ENCODE measurements at places on chromosomes 11 and 22.

DNA sequence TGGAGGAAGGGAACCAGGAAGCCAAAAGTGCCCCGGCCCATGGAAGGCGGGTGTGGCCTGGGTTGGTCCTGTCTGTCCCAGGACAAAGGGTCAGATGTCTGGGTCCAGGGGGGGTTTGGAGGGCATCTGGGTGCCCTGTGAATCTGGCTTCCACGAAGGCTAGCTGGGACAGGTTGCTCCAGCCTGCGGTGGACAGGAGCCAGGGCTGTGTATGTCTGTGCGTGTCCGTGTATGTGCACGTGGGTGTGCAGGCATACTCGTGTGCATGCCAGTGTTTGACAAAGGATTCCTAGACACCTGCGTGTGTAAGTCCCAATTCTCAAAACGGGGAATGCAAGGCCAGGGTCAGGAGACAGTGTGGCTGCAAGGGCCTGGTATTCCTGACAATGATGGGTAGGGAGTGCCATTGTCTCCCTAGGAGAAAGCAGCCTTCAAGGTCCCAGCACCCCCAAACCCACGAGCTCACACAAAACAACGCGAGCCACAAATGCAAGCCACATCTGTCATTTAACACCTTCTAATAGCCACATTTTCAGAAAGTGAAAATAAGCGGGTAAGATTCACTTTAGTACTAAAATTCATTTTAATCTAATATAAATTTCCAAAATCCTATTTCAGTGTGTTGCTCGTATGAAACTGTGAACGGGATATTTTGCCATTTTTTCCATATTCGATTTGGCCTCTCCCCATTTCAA, 78.4 kb upstream of the WNT7B start:
- DNase-seq, result no peak

DNA sequence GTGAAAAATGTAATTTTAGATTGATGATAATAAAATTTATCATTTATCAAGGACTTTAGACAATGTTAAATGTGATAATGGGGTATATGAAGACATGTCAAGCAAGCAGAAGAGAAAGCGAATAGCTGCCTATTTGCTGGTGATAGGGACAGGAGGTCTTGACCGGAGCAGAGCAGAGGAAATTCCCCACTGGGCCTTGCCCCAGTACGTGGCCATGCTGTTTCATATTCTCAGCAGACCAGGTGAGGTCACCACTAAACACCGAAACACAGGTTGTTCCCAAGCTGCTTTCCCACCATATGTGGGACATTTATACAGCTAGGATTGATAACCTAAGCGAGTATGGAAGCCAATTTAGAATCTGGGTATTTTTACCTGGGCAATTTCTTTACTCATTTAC, 1629.6 kb downstream of the FAM181B start:
- no peak for DNase-seq

- DNase-seq, result no peak
Observed at GRCh38 chr11:111910676-111911562, 651 bp downstream of the CRYAB start.

DNA sequence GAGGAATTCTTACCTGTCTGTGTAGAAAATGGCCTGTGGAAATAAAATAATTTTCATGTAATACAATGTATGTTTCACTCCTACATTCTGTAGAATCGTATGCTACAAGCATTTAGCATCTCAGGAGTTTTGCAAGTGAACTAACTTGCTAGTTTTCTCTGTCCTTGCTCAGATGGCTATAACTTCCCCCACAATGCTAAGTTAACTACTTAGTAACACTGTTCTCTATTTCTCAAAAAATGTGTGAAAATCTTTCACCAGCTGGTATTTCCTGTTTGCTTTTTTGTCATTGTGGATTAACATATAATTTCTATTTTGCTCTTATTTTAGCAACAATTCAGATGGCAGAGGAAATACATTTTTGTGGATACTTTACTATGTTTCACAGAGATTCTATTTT, 4.4 kb downstream of the OR4S2 start:
- DNase-seq, result no peak

GRCh38 chr22:17046566-17047348, 38.0 kb upstream of the IL17RA start:
- no peak for DNase-seq

- DNase-seq, result no peak
Observed at GRCh38 chr22:38285018-38285417, 12.2 kb upstream of the TMEM184B start.

GRCh38 chr11:58622344-58622743, at the start of gene CNTF:
Gene CNTF (plus strand): TSS chr11:58622665. CDS start chr11:58622753, 88 bp downstream.
- no peak for DNase-seq

GRCh38 chr11:64229744-64230170, 591 bp upstream of the DNAJC4 start:
- no peak for DNase-seq

DNA sequence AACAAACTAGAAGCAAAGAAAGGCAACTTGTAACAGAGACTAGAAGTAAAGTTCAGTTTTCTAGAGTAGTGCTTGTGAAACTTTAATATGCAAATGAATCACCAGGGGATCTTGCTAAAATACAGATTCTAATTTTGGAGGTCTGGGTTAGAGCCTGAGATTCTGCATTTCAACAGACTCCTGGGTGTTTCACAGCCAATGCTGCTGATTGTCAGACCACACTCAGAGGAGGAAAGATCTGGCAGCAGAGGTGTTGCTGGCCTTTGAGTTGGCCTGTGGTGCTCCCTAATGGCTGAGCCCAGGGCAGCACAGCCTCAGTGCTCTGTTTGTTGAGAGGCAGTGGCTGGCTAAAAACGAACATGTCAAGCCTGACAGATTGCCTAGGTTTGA, 5.4 kb downstream of the CRY2 start:
- peak; percentile 41 for DNase-seq

DNA sequence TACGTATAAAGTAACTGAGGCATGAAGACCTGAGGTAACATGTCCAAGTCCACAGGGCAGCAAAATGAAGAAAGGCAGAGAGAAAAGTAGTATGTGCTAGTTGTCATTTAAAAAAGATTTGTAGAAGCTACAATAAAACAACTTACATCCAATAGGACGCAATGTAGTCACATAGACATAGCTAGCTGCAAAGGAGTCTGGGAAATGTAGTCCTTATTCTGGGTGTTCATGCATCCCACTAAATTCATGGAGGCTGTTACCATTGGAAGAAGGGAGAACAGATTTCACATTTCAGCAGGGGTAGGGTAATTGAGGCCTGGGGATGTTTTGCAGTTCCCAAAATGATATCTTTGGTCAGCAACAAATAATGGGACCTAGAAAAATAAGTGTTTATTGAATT, 571.4 kb downstream of the MIAT start:
- no peak for DNase-seq

DNA sequence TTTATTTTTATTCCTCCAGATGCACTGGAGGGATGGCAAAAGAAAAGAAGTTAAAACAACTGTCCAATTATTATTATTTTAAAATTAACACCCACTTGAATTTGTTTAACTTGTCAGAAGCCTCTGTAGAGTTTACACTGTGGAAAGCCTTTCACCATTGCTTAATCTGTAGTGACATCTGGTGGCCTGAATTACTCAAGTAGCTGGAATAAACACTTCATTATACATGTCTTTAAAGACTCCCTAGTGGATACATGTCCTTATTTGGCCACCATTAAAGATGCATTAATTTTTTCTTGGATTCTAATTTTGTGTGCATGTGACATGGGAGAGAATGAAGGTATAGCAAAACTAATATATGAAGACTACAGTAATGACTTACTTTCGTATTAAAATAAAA, 1496.5 kb downstream of the FAM181B start:
- DNase-seq, result no peak

DNA sequence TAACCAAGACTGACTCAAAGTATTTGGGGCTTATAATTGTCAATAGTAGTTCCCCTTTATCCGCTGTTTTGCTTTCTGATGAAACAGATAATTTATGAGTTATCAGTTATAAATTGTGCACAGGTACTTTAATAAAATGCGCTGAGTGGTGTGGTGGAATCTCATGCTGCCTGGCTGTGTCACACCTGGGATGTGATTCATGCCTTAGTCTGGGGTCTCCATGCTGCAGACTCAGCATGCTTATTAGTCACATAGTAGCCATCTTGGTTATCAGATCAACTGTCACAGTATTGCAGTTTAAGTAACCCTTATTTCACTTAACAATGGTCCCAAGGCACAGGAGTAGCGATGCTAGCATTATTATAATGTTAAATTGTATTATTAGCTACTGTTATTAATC, 995.2 kb downstream of the NTM start:
- DNase-seq, result no peak

- DNase-seq, result no peak
Observed at GRCh38 chr11:78782725-78783124, 208.1 kb upstream of the NARS2 start.

- no peak for DNase-seq
Observed at GRCh38 chr11:118935376-118935775, 9.7 kb upstream of the BCL9L start.

DNA sequence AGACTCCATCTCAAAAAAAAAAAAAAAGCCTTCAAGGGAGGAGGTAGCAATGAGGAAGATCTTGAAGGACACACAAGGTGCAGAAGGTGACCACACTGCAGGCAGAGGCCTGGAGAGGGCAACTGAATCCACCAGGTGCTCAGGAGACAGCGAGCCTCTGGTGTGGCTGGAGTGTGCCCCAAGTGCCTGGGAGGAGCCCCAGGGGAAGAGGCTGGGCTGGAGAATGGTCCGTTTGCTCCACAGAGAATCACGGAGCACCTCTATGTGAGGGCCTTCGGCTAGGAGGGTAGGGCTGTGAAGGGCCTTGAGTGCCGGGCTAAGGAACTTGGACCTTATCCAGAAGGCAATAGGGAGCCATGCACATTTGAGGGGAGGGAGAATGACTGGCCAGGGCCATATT, 50.3 kb downstream of the ARRB1 start:
- DNase-seq, result no peak

DNA sequence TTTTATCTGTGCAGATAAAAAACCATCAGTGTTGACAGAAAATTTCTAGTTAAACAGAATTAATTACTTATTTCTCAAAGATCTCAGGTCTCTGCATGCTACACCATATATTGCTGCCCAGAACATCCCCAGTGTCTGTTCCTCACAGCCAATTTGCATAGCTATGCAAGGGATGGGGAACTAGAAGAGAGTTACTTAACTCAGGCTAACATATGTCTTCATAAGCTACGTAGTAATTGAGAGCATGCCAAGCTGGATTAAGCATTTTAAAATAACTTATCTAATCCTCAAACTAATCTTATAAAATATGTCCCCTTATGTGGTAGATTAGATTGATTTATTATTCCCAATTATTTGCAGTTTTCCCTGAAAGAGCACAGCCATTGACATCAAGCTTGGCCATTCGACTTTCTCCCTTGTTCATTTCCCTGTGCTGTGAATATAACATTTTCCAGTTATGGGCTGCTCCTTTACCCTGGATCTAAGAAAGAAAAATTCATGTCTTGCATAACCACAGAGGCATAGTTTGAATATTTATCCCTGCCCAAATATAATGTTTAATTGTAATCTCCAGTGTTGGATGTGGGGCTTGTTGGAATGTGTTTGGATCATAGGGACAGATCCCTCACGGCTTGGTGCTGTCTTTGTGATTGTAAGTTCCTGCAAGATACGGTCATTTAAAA, 69.1 kb downstream of the C11orf87 start:
- no peak for DNase-seq

- no peak for DNase-seq
Observed at GRCh38 chr11:19650467-19650866, 62.2 kb upstream of the NAV2 start.

DNA sequence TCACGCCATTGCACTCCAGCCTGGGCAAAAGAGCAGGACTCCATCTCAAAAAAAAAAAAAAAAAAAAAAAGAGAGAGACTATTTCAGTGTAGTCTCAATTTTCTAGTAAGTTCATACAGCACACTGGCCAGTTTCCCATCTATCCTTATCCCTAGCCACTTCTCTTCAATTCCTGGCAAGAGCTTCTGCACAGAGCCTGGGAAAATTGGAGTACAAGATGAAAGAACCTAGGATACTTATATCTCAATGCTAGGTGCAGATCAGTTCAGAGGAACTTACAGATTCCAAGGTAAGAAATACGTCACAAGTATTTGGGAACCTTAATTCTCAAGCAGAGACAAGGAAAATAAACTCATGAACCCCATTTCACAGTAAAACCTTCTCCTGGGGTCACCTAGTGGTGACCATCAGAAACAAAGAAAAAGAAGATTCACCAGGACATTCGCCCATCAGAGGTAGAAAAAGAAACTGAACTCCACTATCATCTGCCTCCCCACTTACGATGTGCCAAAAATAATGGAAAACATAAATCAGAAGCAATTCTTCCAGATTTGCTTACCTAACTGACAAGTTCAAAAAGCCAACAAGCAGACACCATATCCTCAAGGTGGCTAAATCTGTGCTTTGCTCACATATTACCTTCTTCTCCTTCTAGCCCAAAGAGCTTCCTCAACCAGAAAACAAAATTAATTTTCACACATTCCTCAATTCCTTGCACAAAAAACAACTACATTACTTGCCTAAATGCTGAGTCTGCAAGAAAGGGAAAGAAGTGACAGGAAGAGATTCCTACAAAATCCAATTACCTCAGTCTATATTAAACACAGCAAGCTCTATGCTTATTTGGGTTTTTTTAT, 4.9 kb downstream of the DENND5A start:
- no peak for DNase-seq

GRCh38 chr11:111450480-111451320, 61.5 kb downstream of the BTG4 start:
- peak; percentile 81 for DNase-seq

DNA sequence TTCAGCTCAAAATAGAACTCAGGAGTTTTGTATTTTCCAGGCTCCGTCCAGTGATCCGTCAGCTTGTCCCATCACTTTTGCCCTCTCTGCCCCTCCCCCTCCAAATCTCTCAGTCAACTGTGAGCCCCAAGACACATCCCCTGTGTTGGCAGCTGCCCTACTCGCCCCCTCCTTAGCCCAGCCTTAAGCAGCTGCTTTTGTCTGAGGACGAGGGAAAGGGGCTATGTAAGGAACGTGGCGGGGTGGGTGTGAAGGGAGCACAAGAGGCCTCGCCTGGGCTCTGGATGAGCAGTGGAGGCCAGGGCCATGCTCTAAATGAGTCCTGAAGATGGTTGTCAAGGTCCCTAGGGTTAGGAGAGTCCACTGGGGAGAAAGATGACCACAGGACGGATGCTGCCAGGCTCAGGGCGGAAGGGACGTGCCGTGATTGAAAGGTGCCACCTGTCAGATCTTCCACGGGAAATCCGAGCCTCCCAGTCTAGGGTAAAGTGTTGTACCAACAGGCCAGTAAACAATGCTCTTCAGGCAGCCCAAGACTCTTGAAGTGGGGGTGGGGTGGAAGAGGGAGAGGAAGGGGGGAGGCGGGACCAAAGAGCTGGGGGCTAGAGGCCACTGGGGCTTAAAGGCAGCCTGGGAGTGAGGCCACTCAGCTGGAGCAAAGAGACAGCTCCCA, at the start of gene SMTNL1:
Gene SMTNL1, plus strand, starts transcription at position 649 of the 673 bp plus-strand sequence. CDS start 5,048 bp downstream, outside the sequence.
- DNase-seq, result no peak

Measured in germinal center (tissue), 1 donor.